ENCODE measurements at places on chromosomes 13 and 19.

DNA sequence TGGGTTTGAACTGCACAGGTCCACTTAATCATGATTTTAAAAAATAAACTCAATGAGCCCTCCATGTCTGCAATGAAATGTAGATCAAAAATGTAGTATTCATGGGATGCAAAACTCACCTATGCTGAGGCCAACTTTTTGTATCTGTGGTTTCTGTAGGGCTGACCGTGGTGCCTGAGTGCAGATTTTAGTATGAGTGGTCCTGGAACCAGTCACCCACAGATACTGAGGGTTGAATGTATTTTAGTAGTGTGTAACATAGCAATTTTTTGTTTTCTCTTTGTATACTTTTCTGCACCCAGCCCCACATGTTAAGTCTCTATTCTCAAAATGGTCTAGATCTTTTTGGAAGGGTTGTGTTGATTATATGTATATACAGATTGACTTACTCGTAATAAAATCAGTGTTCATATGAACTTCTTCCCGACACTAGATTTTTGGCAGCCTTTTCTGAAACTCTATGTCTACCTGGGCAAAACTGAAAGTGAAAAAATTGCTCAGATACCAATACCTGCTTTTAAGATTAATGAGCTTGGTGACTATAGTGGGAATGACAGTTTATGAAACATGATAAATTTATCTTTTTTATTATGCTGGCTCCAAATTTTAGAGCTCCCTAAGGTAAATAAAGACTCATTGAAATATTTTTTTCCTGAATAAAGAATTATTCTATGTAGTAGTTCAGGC is 51.6 kb downstream of the DNAJC15 start:
- DNase-seq, result no peak

DNA sequence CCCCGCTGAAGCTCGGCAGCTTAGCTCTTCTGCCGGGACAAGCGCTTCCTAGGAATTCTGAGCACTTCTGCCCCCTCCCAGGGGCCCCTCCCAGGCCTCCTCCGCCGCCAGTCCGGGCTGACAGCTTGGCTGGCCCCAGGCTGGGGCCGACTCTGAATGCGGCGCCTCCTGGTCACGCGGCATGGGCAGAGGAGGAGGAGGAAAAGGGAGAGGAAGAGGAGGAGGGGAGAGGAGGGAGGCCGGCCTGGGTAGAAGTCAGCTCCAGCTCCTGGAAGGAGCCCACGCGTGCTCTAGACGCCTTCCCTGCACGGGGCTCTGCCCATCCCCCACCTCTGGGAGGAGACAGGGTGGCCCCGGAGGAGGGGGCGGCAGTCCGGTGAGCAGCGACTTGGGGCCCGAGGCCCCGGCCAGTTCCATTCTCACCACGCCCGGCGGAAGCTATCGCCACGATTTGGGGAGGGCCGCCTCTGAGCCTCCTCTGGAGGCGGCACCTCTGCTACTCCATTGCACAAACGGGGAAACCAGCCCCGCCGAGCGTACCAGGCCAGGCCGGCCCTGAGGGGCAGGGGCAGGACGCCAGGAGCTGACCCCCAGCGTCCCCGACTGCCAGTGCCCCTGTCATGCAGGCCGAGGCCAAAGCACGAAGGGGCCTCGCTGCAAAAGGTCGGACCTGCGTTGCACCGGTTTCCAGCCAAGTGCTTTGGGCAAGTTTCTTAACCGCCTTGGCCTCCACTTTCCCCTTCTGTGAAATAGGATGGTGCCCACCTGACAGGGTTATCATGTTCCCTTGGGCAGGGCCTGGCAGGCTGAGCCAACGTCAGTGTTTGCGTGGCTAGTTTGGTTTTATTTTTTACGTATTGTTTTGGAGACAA is 31.6 kb downstream of the CCNE1 start:
- no peak for DNase-seq

DNA sequence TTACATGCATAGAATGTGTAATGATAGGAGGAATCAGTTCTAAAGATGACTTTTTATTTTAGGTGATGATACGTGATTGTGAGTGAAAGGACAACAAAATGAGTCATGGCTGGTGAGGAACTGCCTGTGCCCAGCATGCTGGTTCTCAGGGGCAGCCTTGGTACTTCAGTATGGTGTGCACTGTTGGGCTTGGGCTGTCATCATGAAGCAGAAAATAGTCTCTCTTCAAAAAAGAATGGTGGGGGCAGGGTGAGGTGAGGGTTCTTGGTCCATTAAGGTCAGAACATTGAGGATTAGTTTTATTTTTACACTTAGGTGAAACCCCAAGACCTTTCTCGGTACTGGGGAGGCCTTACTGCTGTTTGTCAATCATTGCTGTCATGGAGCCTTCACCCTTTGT is 309.5 kb downstream of the MTUS2 start:
- DNase-seq, result no peak

GRCh38 chr19:47839913-47840312 is 18.2 kb downstream of the CRX start:
- DNase-seq, result no peak

GRCh38 chr19:16366433-16367260 is 42.0 kb downstream of the KLF2 start:
- DNase-seq, result no peak

DNA sequence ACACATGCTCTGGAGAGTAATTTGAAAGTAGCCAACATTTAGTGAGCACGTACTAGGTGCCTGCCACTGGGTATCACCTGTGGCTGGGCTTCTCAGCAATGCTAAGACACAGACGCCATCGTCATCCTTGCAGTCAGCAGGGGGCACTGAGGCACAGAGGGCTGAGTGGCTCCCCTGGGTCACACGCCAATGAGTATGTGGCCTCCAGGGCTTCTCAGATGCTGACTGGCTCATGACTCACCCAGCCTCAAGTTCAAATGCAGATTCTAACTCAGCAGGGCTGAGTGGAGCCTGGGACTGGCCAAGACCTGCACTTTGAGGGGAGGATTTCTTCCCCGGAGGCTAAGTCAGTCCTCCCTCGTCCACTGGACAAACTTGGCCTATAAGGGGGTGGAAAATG is 115.1 kb upstream of the CACNA1A start:
- peak; percentile 57 for DNase-seq

GRCh38 chr19:49744946-49745381 is 18.1 kb downstream of the TSKS start:
- no peak for DNase-seq

GRCh38 chr13:87677496-87678371 is 6.6 kb downstream of the SLITRK5 start:
- no peak for DNase-seq

- no peak for DNase-seq
Observed at GRCh38 chr19:48989701-48990291, 3.3 kb downstream of the GYS1 start.

- DNase-seq, result no peak
Observed at GRCh38 chr19:52188822-52189734, 774 bp upstream of the PPP2R1A start.

DNA sequence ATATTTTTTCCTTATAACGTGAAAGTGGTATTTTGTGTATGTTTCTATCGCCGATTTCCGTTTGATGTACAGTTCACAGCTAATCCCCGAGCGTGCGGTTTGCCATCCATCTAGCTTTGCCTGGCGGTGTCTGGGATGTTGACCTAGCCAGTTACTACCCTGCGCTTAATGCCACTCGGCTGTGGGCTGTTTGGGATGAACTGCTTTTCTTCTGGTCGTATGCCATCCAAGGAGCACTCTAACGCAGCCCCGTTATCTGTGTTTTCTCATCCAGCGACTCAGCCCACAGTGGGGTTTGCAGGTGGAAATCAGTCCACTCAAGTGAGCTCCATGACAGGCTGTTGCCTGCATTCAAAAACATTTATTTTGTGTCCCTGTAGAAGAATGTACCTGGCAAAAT is 512.3 kb downstream of the MYO16 start:
- DNase-seq, result no peak

GRCh38 chr19:14142262-14143190 is 6.1 kb upstream of the ASF1B start:
- no peak for DNase-seq

DNA sequence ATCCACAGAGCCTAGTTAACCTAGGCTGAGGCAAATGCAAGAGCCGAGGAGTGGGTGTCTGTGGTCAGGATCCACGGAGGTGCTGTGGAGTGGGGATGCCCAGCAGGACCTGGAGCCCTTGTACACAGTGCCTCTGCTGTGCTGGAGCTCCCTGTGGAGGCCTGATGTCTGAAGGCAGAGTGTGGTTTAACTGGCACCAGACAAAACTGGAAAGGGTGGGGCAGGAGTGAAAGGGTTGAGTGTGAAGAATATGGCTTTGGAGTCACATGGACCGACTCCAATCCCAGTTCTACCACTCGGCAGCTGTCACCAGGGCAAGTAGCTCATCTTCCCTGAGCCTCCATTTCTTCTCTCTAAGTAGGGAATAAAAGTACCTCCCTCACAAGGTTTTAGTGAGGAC is 60.3 kb upstream of the GPR12 start:
- DNase-seq, result no peak

GRCh38 chr19:43814663-43815352 is 12.3 kb upstream of the ZNF283 start:
- DNase-seq, result no peak

GRCh38 chr19:49502866-49503581 is 6.8 kb downstream of the RPS11 start:
- DNase-seq, result peak; percentile 94

GRCh38 chr19:6026390-6027227 is 48.7 kb upstream of the RANBP3 start:
- no peak for DNase-seq

DNA sequence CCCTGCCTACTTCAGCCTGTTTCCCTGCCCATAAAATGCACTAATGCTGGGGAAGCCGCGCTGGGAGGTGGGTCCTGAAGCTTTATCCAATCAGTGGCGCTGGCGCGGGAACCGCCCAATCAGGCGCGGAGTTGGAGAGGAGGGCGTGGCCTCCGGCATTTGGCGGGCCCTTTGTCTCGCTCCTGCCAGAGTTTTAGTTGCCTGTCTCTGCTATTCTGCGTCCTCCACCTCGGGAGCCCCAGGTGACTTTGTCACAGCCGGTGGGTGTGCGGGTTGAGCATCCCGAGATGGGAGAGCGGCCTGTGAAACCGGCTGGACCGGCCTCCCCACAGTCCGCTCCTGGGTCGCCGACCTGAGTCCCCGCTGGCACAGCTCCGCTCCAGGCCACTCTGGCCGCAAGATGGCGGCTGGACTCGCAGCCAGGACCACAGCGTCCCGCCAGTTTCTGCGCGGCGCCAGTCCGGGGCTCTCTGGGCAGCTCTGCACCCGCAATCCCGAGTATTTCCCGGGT is 30.7 kb upstream of the ZNF429 start:
- peak; percentile 10 for DNase-seq

GRCh38 chr19:10923260-10924112 is 5.0 kb downstream of the YIPF2 start:
- no peak for DNase-seq

GRCh38 chr19:6232601-6233055 is 47.1 kb downstream of the MLLT1 start:
- DNase-seq, result peak; percentile 49

DNA sequence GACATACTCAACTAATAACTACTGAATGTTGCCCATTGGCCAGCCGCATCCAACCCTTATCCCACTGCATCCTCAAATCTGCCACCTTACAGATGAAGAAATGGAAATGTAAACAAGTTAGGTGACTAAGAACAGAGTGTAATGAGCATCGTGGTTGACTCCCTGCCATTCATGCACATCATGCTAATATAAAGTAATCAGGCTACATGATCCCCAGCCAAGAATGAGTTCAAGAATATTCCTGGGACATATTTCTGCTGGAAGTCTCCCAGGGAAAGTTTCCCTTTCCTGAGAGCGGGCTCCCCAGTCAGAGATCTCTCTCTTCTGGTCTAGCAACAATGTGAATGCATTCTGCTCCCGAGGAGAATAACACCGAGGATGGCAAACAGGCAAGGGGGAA is 55.9 kb upstream of the SERP2 start:
- DNase-seq, result no peak

- DNase-seq, result no peak
Observed at GRCh38 chr13:38321654-38322053, 28.0 kb upstream of the UFM1 start.

- DNase-seq, result peak; percentile 9
Observed at GRCh38 chr13:27022571-27023311, 148.9 kb downstream of the USP12 start.

DNA sequence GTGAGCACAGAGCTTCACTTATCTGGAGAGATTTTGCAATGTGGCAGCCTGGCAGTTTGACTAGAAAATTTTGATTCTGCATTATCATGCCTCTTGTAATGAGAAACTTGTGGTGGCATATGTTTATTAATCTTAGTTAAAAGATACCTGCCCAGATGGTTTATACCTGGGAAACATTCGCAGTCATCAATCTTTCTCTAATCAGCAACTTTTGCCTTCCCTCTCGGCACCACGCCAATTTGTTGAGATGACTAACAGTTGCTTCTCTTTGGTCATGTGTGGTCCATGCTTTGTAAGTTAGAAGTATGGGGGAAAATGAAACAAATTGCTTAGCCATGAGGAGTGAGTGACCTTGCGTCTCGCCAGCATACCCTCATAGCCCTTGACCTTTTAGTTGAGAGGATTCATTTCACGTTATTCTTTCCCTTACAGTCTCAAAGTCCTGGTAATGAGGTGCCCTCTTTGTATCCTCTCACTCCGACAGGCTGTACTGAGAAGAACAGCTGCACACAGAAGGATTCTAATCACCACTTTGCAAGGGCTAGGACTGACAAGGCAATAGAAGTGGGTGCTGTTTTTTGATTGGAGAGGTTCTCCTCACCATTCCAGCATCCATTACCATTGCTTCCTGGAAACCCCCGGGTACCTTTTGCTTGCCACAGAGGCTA is 201.4 kb downstream of the OXGR1 start:
- DNase-seq, result no peak

- DNase-seq, result no peak
Observed at GRCh38 chr13:36154567-36155291, 23.5 kb upstream of the DCLK1 start.

DNA sequence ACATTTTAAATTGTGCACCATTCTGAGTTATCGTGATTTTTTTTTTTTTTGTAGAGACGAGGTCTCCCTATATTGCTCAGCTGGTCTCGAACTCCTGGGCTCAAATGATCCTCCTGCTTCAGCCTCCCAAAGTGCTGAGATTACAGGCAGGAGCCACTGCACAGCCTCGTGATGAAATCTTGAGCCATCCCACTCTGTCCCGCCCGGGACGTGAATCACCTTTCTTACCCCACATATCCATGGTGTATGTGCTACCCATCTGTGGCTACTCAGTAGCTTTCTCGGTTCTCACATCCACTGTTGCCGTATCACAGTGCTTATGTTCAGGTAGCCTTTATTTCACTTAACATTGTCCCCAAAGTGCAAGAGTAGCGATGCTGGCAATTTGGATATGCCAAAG is 26.5 kb downstream of the PAK4 start:
- DNase-seq, result no peak

GRCh38 chr13:94632226-94632980 is 30.7 kb downstream of the GPR180 start:
- no peak for DNase-seq

GRCh38 chr13:38664906-38665305 is 22.0 kb upstream of the FREM2 start:
- DNase-seq, result no peak

All from fibroblast of the conjunctiva (primary cell).